Activated T-helper 1 cell treated with anti-CD3 and anti-CD28 coated beads, Interleukin-12 subunit alpha, Interleukin-12 subunit beta, Interleukin-2, Interleukin-4 antibody, amounts not matched to agents 30 ng/mL and 10 ng/mL and 1 ng/mL, durations not matched to agents 14 hours and 24 hours and 36 hours (primary cell): ENCODE measurements at places on chromosomes 1 and 21. TPM values are rescaled to one million over a fixed set of nuclear protein-coding genes. Genes with fewer than 3 reads are reported as not detected.
A peak's percentile ranks its signal among the peaks of the same experiment; 100 is the strongest.

DNA sequence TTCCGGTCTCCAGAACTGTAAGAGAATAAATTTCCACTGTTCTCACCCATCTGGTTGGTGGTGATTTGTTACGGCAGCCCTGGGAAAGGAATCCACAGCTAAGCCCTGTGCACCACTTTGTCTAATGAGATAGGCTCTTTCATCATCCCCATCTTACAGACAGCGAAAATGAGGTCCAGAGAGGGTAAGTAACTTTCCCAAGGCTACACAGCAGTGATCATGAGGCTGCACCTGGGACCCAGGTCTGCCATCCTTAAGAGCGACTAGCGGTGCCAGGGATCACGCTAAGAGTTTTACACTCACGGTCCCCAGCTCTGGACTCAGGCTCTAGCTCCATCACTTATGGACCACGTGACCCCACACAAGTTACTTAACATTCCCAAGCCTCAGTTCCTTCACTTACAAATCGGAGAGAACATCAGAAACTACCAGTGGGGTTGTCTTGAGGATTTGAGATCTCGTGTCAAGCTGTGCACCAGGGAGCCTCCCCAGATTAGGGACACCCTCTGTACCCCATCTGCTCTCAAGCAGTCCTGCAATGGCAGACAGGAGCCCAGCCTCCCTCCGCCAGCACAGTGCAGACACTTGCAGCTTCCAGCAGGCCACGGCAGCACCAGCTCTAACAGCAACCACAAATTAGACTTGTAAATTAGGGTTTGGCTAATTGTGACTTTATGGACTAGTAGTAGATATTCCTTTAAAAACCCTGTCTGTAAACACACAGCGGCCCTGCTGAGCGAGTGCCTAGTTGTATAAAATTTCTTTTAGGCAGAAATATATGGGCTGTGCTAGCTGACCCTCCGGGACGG, 87.3 kb downstream of the DISP3 start:
- H3K36me3 ChIP-seq, result no peaks in the 10 kb centered on the region
- no peak for DNase-seq
- H3K27ac ChIP-seq, result no peak overlapping the region
- no peaks in the 10 kb centered on the region for H3K27me3 ChIP-seq

- H3K27ac ChIP-seq, result no peak overlapping the region
- peaks cover 9% of the 10 kb centered on the region for H3K27me3 ChIP-seq
- no peaks in the 10 kb centered on the region for H3K4me1 ChIP-seq
- DNase-seq, result no peak
- H3K4me3 ChIP-seq, result no peak overlapping the region
Observed at GRCh38 chr21:21210552-21210951, 212.3 kb downstream of the NCAM2 start.

- H3K27me3 ChIP-seq, result peaks cover 38% of the 10 kb centered on the region
- H3K36me3 ChIP-seq, result no peaks in the 10 kb centered on the region
- DNase-seq, result no peak
- H3K4me1 ChIP-seq, result no peaks in the 10 kb centered on the region
- H3K27ac ChIP-seq, result peak within 1 kb of the TSS; percentile 40
- no peak within 1 kb of the TSS for H3K4me3 ChIP-seq
Observed at GRCh38 chr1:2019172-2019543, at the start of gene GABRD. TSS of gene GABRD (plus strand) at chr1:2019345. CDS start at chr1:2019424, 79 bp downstream.

DNA sequence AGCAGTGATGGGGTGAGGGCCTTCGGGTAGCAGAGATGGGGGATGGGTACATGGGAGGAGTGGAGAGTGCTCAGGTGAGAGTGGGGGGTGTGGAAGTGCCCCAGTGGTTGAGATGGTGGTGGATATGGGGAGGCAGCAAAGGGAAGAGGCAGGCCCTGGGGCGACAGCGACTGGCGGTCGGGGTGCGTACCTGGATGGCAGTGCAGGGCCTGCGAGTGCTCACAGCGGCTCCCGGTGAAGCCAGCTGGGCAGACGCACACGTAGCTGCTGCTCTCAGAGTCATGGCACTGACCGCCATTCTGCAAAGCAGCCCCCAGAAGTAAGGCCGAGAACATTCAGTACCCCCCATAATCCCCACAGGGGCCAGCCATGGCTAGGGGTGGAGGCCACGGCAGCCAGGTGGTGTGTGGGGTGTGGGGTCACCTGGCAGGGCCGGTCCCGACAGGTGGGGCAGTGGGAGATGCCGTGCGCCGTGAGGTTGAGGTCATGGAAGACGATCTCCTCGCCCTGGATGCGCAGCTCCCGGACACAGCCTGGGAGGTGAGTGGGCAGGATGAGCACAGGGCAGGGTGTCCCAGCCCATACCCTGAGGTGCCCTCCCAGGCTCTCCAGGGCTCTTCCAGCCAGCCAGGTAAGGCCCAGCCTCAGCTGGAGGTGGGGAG, 18.9 kb downstream of the LDLRAD2 start:
- no peaks in the 10 kb centered on the region for H3K4me1 ChIP-seq
- no peaks in the 10 kb centered on the region for H3K27me3 ChIP-seq
- peaks cover 10% of the 10 kb centered on the region for H3K36me3 ChIP-seq
- no peak overlapping the region for H3K27ac ChIP-seq

DNA sequence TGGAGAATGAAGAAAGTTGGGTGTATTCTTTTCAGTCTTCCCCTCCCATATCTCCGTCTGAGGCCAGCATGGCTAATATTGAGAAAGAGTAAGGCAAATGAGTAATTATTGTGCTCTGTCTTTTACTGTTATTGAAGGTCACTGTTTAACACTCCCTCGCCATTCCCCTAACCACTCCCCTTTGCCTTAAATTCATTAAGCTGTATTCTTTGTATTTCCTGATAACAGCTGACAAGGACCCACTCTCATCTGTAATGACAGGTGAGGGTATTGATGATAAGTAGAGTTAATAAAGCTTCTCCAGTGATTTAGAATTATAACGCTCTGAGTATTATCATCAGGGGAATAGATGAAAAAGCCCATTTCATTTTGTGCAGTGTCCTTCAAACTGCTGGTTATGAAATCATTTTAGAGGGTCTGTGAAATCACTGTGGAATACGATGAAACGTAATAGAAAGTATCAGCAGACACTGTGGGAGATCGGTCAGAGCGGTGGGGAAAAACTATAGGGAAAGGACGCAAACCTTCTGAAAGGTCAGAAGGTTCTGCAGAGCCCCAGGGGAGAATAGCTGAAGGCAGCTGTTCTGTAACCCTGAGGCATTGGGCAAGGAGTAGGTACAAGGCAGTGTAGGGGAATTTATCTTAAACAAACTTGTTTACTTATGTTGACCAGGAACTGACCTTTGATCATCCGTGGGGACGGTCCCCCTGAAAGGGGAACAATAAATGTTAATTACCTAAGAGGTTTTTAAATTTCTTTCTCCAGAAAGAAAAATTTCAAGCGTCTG, 46.3 kb upstream of the CACYBP start:
- H3K36me3 ChIP-seq, result peaks cover 4% of the 10 kb centered on the region
- no peak overlapping the region for H3K27ac ChIP-seq
- no peaks in the 10 kb centered on the region for H3K27me3 ChIP-seq
- no peak overlapping the region for H3K4me3 ChIP-seq
- no peak for DNase-seq

DNA sequence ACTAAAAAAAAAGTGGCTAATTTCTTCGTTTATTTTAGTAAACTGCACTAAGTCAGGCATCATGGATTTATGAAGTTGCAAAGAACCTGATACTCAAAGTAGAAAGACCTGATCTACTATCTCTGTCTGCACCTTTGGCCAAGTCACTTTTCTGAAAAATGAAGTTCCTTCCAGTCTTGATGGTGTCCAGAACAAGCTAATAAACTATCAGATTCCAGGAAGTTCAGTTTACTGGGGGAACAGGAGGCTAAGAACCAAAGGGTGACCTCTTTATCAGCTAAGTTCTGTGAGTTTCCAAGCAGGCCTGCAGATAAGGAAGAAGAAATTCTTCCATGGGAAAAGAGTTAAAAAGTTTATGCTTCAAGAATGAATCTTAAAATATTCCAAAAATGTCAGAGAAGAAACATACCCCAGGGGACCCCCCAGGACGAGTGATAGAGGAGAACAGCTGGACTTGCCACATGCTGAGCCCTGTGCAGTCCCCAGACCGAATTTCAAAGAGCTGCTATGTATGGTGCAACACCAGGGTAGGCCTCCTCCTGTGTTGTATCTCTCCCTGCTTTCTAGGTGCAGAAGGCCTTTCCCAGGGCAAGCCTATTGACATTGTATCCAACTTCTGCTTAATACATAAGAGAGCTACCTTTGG, 72.8 kb upstream of the FGGY start:
- no peak for DNase-seq
- H3K4me1 ChIP-seq, result no peaks in the 10 kb centered on the region
- no peak overlapping the region for H3K4me3 ChIP-seq
- no peak overlapping the region for H3K27ac ChIP-seq
- H3K27me3 ChIP-seq, result no peaks in the 10 kb centered on the region

DNA sequence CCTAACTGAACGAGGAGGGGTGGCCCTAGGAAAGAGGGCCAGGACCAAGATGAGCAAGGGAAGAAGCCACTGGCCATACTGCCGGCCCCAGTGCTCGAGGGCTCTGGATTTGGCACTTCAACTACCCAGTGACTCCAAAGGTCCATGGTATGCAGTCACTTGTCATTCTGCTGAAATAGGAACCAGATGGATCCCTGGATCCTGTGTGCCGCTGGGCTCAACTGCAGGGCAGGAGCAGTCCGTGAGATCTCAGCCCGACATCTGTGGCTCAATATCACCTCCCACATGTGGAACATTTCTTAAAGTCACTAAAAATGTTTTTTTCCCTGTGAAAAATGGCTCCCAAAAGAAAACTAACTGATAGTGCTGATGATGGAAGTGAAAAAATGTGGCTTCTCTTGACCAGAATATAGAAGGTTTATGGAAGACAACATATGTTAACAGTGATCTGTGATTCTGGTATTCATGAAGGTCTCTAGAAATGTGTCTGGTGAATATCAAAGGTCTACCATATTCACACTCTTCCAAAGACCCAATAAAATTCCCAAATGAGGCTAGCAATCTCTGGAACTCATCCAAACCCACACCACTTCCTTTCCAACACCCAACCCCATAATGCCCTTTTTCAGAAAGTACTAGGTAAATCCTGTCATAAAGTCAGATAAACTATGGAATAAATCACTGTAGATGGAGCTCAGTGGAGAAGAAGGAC, 24.1 kb downstream of the PAFAH2 start:
- H3K36me3 ChIP-seq, result peaks cover 54% of the 10 kb centered on the region
- H3K4me1 ChIP-seq, result peaks cover 32% of the 10 kb centered on the region
- H3K27me3 ChIP-seq, result no peaks in the 10 kb centered on the region
- no peak for DNase-seq

GRCh38 chr1:203288400-203288799, 16.9 kb upstream of the BTG2 start:
- no peaks in the 10 kb centered on the region for H3K27me3 ChIP-seq
- peak overlapping the region; percentile 83 for H3K4me3 ChIP-seq
- peak overlapping the region; percentile 99 for H3K27ac ChIP-seq
- peaks cover 80% of the 10 kb centered on the region for H3K4me1 ChIP-seq

GRCh38 chr1:34839526-34840305, 19.8 kb downstream of the SMIM12 start:
- DNase-seq, result no peak
- no peaks in the 10 kb centered on the region for H3K36me3 ChIP-seq

DNA sequence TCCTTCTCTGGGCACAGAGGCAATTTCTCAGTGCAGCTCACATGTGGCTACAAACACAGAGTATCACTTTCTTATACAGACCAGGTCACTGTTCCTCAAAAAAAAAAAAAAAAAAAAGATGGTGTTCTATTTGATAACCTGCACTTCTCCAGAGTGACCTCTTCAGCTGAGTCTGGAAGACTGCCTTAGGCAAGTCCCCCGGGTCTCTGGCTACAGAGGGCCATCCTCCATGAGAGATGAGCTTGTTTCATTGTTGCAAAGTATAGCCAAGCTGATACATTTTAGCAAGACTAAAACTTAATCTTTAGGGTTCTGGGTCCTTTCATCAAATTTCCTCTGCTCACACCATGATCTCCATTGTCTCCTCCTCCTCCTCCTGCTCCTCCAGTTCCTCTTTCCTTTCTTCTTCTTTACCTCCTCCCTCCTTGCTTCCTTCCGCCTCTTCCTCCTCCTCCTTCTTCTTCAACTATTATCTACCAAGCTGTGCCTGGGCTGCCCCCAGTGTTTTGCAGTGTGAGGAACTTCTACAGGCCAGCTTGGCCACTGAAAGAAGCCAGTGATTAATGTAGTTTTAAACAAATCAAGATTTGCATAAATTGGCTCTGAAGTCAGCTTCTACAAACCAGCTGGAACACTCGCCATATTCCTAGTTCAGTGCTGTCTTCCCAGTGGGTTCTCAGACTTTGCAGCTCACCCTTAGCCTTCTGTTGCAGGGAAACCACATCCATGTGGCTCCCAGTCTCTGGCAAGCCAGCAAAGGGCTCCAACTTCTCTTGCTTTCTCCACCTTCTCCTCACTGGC, 139.4 kb downstream of the RUNX1 start:
- H3K27me3 ChIP-seq, result peaks cover 5% of the 10 kb centered on the region
- peak overlapping the region; percentile 2 for H3K27ac ChIP-seq
- H3K4me1 ChIP-seq, result peaks cover 36% of the 10 kb centered on the region

- H3K4me1 ChIP-seq, result peaks cover 43% of the 10 kb centered on the region
- peak overlapping the region; percentile 90 for H3K4me3 ChIP-seq
- no peak for DNase-seq
- peak overlapping the region; percentile 86 for H3K27ac ChIP-seq
- H3K27me3 ChIP-seq, result no peaks in the 10 kb centered on the region
Observed at GRCh38 chr1:43979528-43980254, 681 bp downstream of the B4GALT2 start.

GRCh38 chr1:10835421-10835820, 39.0 kb upstream of the CASZ1 start:
- no peak for DNase-seq
- H3K27ac ChIP-seq, result no peak overlapping the region
- H3K4me1 ChIP-seq, result no peaks in the 10 kb centered on the region
- no peak overlapping the region for H3K4me3 ChIP-seq
- no peaks in the 10 kb centered on the region for H3K36me3 ChIP-seq

DNA sequence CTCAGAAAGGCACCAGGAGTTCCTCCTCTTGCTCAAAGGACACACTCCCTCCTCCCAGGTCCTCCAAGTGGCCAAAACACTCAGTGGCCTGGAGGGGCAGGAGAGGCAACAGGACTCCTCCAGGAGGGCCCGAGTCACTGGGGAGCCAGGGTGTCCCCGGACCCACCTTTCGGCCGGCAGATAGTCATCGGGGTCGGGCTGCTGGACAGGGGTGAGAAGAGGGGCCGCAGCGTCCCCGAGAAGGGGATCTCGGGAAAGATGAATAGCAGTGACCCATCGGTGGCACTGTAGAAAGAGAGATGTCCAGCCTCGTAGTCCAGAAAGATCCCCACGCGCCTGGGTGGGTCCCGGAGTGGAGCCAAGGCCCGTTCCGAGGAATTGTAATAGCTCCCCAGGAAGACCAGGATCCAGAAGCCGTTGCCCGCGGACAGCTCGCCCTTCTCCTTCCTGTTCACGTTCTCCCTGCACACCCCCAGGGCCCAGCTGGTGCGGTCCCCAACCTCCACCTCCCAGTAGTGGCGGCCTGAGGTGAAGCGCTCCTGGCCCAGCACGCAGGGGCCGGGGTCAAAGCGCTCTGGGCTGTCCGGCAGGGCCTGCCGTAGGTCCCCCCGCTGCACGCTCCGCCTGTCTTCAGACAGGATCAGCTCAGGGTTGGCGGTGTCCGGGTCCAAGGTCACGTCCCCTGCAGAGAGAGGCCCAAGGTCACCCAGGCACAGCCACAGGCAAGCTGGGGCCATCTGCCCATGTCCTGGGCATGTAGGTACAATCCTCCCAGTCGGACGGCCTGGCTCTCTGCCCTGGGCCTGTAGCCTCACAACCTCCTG, 11.9 kb downstream of the TRIM11 start:
- H3K36me3 ChIP-seq, result peaks cover 31% of the 10 kb centered on the region
- no peak overlapping the region for H3K27ac ChIP-seq
- no peak for DNase-seq
- no peaks in the 10 kb centered on the region for H3K27me3 ChIP-seq

Gene PRDX6
- 119 and 124 TPM in 2 replicates for total RNA-seq

Gene TRIM45
- 1.1 and 1.3 TPM in 2 replicates for total RNA-seq

Gene MAP3K7CL
- total RNA-seq, result 3.8 and 4.2 TPM in 2 replicates

Gene GNG12
- total RNA-seq, result 0.08 and 0.12 TPM in 2 replicates

Gene OLFM3
- not detected in 2 replicates for total RNA-seq

Gene NBPF10
- total RNA-seq, result 3.6 and 3.7 TPM in 2 replicates
